Naive thymus-derived CD8-positive, alpha-beta T cell (primary cell): ENCODE measurements at places on chromosomes 13 and 19. TPM values are rescaled to one million over a fixed set of nuclear protein-coding genes. Genes with fewer than 3 reads are reported as not detected.

Gene CRX
- not detected for total RNA-seq

DNA sequence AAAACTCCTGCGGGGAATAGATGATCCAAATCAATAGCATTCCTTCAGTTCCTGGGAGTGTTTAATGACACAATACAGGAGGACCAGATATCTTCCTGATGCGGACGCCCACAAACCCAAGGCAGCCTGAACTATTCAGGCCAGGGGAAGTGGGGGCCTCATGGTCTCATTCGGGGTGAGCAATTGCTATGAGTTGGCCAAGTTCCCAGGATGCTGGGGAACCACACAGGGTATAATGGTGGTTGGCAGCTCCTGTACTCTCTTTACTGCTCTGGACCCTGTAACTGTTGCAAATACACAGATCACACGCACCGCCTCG is 401.2 kb downstream of the IRS2 start:
- no peak for DNase-seq

Gene BRME1
- total RNA-seq = 3.0 TPM

DNA sequence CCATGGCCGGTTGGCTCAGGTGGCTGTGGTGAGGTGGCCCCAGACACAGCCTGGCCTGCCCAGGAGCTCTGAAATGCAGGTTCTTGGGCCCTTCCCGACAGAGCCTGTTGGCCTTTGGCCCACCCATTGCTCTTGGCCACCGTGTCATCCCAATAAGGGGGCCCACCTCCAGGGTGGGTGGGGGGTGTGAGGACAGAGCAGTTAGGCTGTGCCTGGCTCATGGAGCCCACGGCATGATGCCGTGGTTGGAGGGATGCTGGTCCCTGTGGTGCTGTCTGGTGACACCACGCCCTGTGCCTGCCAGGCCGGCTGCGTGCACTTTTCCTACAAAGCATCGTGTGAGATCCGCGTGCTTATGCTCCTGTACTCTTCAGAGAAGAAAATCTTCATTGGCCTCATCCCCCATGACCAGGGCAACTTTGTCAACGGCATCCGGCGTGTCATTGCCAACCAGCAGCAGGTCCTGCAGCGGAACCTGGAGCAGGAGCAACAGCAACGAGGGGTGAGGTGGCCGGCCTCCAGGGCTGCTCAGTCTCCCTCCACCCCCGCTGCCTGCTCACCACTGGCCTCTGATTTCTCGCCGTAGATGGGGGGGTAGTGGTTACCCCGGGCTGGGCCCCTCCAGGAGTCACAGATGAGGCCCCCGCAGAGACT is 7.6 kb downstream of the PNKP start:
- no peak for DNase-seq

GRCh38 chr19:44876930-44877535 is 14.0 kb upstream of the TOMM40 start:
- DNase-seq = no peak

Gene ZNF708
- 47.8 TPM for total RNA-seq
